Activated CD4-positive, CD25-positive, alpha-beta regulatory T cell (primary cell): ENCODE measurements at places on chromosomes 7 and 10.

GRCh38 chr7:17041324-17041723 is 159.5 kb upstream of the AGR3 start:
- DNase-seq = no peak

- DNase-seq = no peak
Observed at GRCh38 chr10:75451831-75452230, 20.4 kb downstream of the LRMDA start.

- no peak for DNase-seq
Observed at GRCh38 chr10:19817231-19817933, 1.1 kb downstream of the PLXDC2 start.

DNA sequence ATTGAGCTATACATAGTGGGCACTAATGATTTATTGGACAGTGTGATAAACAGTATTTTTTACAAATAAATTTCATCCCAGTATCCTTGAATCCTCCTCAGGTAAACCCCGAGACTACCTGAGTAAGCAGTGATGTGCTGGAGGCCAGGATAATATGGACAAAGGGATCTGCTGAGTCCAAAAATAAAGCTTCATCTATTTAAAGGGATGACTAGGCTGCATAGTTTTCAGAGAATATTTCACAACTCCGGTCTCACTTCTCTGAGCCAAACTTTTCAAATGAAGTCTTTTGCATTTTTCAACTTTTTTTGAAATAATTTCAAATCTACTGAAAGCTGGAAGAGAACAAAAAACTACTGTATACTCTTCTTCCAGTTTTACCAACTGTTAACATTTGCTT is 2.5 kb downstream of the ACTR3B start:
- no peak for DNase-seq

- no peak for DNase-seq
Observed at GRCh38 chr10:129784891-129785290, 179.2 kb downstream of the EBF3 start.

DNA sequence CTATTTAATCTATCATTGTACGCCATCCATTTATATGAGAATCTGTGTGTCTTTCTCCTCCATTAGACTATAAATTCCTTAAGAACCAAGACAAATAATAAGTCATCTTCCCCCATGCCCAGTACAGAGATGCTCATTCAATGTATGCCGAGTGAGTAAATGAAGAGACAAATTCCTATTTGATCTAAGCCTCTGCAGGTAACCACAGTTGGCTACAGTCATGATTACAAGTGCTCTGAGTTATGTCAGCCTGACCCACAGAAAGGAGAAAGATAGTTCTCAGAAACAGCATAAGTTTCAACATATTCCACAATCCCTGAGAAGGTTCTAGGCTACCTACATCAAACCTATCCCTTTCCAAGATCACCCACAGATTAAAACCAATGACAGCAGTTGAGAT is 46.1 kb downstream of the MPP7 start:
- DNase-seq = no peak

GRCh38 chr10:11082526-11082925 is 64.9 kb downstream of the CELF2 start:
- DNase-seq = no peak

DNA sequence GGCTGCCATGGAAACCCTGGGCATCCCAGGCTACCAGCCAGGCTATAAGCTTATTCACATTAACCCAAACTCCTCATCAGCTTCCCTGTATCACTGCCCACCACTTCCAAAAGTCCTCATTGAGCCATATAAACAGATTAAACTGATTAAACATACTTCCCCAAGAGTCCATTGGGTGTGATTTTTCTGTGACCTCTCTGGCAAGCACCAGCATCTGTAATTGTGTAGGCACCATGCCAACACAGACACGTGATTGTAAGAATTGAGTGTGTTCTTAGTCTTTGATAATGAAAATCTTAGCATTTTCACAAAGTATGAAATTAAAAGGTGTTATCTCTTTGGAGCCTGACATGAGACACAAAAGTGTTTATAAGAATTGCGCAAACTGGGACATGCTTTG is 679.3 kb downstream of the TYW1 start:
- no peak for DNase-seq

GRCh38 chr10:73635781-73636180 is 5.5 kb downstream of the MYOZ1 start:
- DNase-seq = no peak

- no peak for DNase-seq
Observed at GRCh38 chr10:12769323-12770044, 232.0 kb downstream of the CCDC3 start.

GRCh38 chr7:55369427-55370400 is 4.6 kb downstream of the LANCL2 start:
- DNase-seq = no peak

- DNase-seq = no peak
Observed at GRCh38 chr7:4830176-4830575, 31.7 kb downstream of the PAPOLB start.

DNA sequence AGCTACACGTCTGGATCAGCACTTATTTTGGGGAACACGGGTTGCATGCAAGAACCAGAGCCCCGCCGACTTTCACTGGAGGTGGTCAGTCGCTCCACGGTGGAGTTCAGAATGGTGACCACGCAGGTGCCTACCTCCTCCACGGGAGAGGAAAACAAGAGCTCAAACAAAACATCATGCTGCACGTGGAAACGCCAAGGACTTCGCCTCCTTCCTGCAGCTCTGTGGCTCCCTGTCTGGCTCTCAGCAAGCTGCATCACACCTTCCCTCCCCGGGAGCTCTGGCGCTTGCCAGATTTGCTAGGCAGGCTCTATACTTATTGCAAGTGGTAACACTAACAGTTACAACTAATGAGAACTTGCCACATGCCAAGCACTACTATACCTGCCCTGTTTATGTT is 26.0 kb downstream of the GSDME start:
- no peak for DNase-seq

DNA sequence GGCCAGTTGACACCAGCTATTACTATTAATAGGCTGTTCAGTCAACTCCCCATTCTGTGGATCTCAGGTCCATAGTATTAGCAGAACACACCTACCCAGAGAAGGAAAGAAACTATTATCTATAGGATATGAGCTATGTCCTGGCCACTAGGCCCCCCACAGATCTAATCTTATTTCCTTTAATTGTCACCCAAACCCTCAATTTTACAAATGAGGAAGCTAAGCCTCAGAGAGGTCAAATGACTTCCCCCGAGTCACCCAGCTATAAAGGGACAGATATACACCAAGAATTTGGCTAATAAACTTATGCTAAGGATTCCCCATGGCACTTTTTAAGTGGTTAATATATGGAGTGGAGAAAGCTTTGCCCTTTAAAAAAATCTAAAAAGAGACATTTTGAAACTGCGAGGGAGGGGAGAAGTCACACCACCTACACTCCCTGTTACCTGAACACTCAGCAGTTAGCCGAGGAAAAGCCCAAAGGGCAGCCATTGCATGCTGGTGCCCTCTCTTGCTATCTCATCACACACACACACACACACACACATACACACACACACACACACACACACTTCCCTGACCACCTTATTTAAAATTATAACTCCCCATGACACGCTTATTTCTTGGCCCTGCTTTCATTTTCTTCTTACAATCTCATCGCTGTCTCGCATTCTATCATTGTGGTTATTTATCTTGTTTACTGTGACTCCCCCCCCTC is 157.0 kb upstream of the ADO start:
- no peak for DNase-seq

DNA sequence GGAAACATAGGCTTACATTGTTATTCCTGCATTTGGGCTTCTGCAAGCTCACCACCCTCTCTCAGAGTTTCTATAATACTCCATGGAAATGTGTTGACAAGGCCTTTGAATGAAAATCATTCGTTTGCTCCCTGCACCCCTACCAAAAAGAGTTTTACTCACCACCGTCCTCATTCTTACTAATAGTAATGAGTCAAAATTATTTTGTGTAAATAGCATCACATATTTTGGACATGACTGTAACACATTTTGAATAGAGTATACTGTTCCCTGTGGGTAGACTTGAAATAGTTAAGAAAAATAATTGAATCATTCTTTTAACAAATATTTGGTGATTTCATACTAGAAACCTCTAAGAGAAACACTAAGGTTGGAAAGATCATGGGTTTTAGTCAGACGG is 84.6 kb downstream of the AKAP9 start:
- DNase-seq = no peak

DNA sequence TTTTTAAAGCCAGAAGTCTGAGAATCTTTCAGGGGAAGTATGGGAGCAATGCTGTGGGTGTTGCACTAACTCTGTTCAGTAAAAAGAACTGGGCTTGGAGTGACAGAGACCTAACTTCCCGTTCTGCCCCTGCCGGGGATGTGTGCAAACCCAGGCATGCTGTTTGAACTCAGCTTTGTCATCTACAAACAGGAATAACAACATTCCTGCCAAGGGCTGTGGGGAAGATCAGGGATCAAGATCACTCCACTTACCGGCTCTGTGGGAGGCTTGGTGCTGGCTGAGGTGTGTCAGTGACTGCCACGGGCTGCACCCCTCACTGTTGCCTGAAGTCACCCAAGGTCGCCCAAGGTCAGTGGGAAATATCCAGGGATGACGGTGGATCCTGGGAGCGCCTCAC is 23.1 kb upstream of the DRGX start:
- DNase-seq = no peak

DNA sequence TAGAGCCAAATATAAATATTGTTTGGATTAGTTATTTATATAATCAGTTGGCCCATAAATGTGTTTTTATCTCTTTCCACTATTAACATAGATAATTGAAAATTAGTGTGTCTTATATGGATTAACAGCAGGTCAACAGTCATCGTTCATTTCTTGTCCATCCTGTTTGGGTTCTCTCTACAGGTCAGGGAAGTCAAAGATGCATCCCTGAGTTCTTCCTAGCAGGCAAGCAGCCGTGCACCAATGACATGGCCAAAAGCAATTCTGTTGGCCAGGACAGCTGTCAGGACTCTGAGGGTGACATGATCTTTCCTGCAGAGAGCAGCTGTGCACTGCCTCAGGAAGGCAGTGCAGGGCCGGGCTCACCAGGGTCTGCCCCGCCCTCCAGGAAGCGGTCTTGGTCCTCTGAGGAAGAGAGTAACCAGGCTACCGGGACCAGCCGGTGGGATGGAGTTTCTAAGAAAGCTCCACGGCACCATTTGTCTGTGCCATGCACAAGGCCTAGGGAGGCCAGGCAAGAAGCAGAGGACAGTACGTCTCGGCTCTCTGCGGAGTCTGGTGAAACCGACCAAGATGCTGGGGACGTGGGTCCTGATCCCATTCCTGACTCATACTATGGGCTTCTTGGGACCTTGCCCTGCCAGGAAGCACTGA is 15.9 kb downstream of the FBH1 start:
- DNase-seq = no peak

- no peak for DNase-seq
Observed at GRCh38 chr7:131004371-131004770, 270.4 kb upstream of the KLF14 start.
